ENCODE measurements at places on chromosomes 16 and 17.
A peak's percentile ranks its signal among the peaks of the same experiment; 100 is the strongest.

DNA sequence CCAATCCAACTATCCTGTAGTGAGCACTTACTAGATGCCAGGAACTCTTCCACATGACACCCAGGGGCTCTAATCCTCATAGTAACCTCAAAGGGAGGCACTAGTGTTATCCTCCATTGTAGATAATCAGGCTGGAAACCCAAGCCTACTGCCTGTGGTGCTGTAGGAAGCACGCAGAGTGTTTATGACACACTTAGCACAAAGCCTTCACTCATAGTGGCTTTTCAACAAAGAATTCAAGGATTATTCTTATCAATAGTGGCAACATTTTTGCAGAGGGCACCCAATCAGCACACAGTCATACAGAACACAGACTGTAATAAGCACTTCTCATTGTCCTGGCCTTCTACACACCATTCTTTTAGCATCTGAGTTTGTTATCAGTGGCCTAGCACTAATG, 18.5 kb upstream of the SOX9 start:
- DNase-seq: no peak

DNA sequence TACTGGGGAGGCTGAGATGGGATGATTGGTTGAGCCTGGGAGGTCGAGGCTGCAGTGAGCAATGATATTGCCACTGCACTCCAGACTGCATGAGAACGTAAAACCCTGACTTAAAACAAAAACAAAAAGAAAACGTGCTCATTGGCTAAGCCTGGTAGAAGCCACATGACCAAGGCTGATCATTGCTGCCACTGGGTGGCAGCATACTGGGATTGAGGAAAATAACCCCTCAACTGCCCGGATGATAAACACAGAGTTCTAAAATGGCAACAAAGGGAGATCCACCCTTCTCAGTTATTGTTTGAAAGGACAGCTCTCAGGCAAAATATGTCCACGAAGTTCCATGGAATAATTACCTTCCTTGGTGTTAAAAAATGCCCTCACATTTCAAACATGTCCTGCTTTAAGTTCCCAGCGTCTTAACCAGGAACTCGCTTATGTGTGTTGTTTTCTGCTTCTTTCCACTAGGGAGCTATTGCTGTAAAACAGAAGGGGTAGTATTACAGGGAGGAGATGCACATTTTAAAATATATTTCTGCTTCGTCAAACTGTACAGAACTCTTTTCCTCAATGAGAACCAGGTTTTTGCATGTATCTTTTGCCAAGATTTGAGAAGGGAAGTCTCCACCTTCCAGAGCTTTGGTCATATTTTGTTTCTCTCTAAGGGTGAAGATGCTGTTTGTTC, 675.3 kb downstream of the MAF start:
- peak; percentile 71 for DNase-seq

DNA sequence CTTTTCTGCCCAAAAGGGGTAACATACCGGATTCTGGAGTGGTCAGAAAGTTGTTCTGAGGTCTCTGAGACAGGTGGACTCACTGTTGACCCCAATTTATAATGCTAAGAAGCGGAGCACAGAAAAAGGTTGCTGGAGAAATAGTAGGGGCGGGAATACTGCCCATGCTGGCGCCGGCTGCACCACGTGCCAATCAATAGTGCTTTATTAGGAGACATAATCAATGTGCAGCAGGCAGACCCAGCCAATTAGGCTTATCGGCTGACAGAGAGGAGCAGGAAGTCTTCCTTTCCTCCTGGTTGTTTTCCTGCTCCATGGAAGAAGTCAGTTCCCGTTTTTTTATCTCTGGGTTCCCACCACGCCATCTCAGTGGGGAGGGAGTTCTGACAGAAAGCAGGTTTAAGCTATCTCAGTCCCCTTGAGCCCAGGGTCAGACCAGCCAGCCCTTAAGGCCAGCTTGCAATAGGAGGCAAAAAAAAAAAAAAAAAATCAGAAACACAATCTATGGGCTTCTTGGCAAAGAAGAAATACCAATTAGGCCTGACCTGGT, 68.2 kb upstream of the IRX6 start:
- DNase-seq: no peak

GRCh38 chr16:12868169-12868568, 33.2 kb upstream of the SHISA9 start:
- DNase-seq: no peak

DNA sequence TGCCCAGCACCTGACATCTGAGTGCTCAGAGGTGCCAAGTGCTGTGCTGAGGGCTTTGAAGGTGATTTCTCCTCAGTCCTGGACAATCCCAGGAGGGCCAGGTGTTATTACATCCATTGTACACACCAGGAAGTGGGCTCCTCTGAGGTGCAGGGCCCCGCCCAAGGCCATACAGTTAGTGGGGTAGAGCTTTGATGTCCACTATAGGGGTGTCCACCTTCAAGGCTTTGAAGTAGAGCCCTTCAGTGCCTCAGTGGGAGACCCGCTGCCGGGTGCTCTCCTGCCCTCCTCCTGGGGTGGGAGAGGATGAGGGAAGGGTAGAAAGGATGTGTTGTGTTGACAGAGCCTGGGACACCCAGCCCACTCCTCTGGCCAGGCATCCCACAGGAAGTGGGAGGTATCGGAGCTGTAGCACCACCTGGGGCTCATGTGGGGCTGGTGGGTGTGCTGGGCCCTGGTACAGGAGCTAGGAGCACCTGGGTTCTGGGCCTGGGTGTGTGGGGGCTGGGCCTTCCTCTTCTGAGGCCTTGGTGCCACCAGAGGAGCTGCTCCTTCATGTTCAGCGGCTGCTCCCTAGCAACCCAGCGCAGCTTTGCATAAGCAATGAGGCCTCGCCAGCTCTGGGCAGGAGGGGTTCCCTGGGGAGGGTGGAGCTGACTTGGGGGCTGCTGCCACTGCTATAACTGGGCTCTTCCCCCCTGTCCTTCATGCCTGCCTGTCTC, 7.4 kb downstream of the LASP1 start:
- no peak for DNase-seq

GRCh38 chr17:37691807-37692206, 48.6 kb upstream of the DDX52 start:
- no peak for DNase-seq

DNA sequence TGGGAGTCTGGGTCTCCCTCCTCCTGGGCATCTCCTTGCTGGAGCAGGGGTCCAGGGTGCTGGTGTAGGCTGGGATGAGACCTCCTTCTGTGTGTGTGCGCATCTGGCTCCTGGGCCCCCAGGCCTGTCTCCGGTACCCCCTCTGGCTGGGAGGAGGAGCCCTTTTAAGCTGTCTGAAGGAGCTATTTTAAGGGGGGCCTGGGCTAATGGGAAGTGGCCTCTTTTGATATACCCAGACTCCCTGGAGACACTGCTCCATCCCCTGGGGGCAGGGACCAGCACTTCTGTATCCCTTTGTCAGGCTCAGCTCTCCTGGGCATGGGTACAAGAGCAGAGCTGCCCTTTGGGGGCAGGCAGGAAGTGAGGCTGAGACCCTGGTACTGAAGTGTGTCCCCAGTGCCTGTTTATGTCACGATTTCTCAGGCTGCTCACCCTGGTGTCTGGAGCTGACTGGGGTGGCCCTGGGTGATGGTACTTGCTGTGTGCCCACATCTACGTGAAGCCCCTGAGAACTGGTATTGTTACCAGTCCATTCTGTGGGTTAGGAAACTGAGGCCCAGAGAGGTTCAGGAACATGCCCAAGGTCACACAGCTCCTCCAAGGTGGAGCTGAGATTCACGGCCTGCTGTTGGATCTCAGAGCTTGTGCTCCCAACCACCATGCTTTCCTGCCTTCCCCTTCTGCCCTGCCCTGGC, 6.5 kb downstream of the ADCY7 start:
- no peak for DNase-seq

DNA sequence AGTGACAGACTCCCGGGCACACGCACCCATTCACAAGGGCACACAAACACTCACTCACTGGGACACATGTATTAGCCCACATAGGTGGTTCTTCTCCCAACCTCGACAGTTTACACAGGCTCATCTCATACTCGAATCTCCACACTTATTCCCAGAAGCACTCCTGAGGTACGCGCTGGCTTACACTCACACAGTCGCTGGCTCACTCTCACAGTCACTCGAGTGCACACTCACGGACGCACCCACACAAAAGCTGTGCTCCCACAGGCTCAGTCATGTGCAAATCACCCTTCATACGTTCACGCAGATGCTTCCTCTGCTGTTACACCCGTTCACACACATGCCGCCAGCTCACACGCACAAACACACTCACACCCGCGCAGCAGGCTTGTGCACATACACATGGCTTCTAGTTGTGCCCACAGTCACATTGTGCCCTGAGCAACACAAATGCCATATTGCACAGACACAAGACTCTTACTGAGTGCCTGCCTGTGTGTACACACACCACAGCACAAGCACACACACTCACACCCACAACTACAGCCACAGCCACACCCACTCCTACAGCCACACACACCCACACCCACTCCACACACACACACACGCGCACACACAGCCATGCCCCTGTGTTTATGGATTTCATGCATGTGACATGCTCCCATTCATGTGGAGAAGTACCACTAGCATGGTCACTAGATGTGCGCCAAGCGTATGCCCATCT, 8.4 kb upstream of the PRR29 start:
- no peak for DNase-seq

DNA sequence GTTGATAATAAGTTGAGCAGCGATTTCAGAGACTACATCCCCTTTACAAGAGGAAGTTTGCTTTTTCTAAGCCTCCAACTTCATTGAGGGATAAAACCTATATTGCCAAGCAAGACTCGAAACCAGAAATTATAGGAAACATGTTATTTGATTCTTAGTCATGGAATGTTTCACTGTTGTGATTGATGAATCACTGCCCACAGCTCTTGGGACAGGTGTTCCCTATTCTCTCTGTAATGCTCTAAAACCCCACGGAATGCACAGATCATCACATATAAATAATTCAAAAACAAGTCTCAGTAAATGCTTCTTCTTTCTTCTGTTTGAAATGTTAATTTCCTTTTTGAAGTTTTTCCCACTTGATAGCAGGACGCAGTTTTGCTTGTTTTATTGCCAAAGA, 809.5 kb upstream of the GOT2 start:
- no peak for DNase-seq

- no peak for DNase-seq
Measured at GRCh38 chr17:61314368-61315078, 85.1 kb upstream of the TBX2 start.

DNA sequence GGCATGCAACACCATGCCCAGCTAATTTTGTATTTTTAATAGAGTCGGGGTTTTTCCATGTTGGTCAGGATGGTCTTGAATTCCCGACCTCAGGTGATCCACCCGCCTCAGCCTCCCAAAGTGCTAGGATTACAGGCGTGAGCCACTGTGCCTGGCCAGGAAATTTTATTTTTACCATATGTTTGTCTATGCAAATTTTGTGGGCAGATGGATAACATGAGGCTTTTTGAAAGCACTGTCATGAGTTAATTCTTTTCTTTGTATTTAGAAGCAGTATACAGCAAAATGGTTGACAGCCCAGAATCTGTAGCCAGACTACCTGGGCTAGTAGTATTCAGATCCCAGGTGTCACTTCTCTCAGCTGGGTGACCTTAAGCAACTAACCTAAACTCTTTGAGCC, 8.5 kb upstream of the KPNB1 start:
- DNase-seq: no peak

GRCh38 chr17:77352441-77352840, 211.7 kb downstream of the SEC14L1 start:
- DNase-seq: no peak

DNA sequence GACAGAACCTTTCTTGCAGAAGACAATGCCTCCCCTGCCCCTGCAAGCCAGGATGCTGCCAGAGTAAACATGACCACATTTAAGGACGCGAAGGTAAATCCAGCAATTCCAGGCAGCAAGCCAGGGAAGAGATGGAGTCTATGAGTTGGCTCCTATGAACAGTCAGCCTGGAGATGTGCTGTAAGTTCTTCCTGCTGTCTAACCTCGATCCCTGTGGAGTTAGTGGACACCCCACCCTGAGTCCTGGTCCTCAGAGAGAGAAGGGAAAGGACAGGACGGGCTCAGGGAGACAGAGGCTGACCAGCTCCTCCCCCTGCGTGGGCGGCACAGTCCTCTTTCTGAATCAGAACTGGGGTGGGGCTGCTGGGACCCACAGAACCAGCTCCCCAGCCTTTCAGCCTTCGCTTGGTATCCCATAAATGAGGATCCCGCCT, 24.9 kb downstream of the CDC42EP4 start:
- DNase-seq: no peak

- peak; percentile 54 for DNase-seq
Measured at GRCh38 chr17:75124041-75124818, 7.3 kb downstream of the NT5C start.

- DNase-seq: no peak
Measured at GRCh38 chr17:50853015-50853615, 13.0 kb downstream of the TOB1 start.

DNA sequence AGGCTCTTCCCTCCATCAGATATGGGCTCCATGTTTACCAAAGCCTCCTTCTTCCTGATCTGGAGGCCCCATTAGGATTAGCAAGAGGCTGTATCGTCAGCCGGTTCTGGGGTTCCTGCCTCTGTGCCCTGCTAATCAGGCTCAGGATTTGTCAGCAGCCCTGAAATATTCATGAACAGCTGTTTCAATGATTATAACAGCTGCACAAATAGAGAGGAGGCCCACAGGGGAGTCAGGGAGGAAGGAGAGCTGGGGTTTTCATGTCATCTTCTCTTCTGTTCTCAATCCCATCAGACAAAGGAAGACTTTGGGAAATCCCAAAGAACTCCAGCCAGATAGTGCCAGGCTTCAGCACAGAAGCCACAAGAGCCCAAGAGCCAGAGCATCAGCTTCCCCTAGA, 72.3 kb upstream of the MMP2 start:
- no peak for DNase-seq

- DNase-seq: peak; percentile 59
Measured at GRCh38 chr16:69566240-69566980, 644 bp downstream of the NFAT5 start.

DNA sequence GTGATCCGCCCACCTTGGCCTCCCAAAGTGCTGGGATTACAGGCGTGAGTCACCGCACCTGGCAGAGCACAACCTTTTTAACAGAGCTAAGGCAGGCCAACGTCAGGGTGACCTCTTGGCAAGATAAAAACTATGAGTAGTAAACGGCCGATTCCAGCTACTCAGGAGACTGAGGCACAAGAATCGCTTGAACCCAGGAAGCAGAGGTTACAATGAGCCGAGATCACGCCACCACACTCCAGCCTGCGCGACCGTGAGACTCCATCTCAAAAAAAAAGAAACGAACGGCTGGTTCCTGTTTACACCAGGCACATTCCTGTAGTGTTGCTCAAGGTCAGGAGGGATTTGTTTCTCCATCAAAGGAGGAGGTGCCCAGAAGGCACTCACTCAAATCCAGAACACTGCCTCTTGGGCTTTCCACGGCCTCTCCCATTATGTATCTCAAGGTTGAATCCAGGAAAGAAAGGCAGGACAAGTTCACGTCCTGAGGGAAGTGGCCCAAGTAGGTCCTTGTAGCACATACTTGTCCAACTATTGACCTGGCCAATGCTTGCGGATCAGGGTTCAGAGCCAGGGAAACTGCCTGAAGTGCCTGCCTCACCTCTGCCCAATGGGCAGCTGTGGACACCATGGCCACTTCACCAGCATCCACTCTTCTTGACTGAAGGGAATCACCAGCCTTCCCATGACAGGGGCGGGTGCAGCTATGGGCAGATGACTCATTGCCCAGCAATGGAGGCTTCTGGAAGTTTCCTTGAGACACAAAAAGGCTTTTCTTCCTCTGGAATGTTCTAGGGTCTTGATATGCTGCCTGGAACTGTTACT, 13.5 kb downstream of the KNOP1 start:
- DNase-seq: no peak

GRCh38 chr16:30004811-30005242, 6.0 kb downstream of the DOC2A start:
- DNase-seq: no peak
